ENCODE measurements at places on chromosomes 1 and 21.
A peak's percentile ranks its signal among the peaks of the same experiment; 100 is the strongest.

DNA sequence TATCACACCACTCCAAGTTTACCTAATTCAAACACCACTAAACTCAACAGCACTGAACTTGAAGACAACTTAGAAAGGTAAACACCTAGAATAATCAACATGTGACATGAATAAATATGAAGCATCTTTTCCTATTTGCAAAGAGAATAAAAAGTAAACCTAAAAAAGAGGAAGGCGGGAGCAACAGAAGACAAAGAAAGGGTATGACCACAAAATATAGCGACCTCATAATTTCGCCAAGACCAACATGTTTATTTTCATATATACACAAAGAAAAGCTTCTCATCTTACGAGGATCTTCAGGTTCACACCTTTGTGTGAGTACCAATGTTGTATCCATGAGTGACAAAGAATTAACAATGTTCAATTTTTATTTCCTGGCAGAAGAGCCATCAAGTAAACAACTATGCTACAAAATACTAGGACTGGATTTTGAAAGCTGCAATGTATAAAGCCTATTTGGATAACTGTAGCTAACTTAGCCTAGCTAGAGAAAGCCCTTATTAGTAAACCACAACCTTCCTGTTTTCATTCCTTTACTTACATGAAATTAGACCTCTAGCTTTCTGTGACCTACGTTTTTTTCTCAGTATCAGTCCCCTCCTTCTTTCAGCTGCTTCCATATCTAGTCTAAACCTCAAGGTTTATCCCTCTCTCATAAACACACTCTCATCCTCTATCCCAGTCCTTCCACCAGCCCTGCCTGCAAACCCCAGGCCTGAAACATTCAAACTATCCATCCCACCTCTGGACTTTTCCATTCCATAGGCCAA, 21.3 kb upstream of the PHTF1 start:
- no peak for DNase-seq

- no peak for DNase-seq
Measured at GRCh38 chr1:167465743-167466142, 52.6 kb downstream of the CD247 start.

GRCh38 chr21:32710069-32710784, 17.6 kb downstream of the SYNJ1 start:
- DNase-seq: no peak

DNA sequence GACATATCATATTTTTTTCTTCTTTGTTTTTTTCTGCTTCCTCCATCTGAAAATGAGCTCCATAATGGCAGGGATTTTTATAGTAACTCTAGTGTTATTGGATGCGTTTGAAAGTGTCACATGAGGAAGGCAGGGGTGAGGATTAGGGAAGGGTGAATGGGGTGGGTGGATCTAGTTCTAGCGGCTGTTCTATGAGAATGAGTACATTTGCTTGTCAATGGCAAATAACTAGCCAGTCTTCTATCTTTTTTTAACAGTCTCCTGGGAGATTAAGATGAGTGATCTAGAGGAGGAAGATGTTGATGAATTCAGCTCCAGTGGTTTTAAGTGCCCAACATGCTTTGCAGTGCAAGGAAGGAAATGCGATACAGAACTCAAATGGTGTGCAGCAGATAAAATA, 5.8 kb downstream of the OR14I1 start:
- no peak for DNase-seq

- no peak for DNase-seq
Measured at GRCh38 chr1:157968508-157968907, 24.9 kb upstream of the KIRREL1 start.

DNA sequence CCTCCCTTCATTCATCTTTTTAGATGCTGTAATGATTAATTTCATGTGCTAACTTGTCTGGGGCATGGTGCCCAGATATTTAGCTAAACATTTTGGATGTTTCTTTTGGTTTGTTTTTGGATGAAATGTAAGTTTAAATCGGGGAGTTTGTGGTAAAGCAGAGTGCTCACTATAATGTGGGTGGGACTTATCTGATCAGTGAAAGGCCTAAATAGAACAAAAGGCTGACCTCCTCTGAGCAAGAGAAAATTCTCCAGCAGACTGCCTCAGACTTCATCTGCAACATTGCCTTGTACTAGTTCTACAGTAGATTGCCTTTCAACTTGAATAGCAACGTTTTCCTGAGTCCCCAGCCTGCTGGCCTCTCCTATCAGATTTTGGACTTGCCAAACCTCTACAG, 183.6 kb downstream of the S1PR1 start:
- DNase-seq: no peak

- no peak for DNase-seq
Measured at GRCh38 chr1:201146626-201147390, 7.5 kb downstream of the TMEM9 start.

DNA sequence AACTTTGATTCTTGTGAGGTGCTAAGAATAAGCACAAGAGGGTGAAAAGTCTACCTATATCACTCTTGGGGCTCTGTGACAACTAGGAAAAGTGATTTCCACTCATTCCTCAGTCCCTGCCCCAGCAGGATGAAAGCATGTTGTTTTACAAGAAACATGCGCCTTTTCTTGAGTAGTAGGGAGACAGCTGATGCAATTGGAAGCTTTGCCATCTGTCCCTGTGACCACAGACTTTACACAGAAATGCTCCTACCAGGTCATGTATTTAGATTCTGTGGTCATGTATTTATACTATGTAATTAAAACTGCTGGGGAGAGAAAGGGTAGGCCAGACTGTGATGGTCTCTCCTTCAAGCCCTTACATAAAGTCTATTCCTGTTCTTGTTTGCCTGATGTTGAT, 445.5 kb downstream of the PTPRC start:
- DNase-seq: no peak

- DNase-seq: no peak
Measured at GRCh38 chr1:241631674-241632073, 8.5 kb downstream of the CHML start.

- DNase-seq: no peak
Measured at GRCh38 chr1:153607381-153607780, 5.6 kb downstream of the S100A16 start.

DNA sequence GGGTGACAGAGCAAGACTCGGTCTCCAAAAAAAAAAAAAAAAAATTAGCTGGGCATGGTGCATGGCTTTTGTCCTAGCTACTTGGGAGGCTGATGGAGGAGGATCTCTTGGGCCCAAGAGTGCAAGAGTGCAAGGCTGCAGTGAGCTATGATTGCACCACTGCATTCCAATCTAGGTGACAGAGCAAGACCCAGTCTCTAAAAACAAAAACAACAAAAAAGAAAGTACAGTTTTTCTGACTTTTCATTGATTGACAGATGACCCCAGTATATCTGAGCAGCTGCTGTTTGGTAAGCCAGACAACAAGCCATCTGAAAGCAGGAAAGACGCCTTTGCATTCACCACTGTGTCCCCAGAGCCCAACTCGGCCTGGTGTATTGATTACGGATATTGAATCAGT, 10.9 kb upstream of the DPT start:
- DNase-seq: no peak

DNA sequence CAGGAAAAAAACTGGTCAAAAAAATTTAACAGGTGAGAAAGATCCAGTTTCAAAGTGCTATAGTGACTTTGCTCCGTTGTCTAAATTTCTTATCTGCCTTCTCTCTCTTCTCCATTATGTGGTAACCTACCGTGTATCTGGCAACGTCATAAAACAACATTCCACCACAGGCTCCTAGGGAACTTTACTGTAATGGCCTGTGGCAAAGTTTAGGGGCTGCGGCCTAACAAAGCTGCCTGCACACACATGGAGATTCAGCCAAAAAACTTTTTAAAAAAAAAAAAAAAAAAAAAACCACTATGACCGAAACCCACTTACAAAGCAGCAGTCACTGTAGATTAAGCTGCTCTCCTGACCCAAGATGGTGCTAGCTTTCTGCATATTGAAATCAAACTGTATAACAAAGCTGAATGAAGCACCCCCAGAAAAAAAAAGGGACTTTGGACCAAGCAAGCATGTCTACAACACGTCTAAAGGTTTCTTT, 202.6 kb downstream of the SLC45A1 start:
- no peak for DNase-seq

DNA sequence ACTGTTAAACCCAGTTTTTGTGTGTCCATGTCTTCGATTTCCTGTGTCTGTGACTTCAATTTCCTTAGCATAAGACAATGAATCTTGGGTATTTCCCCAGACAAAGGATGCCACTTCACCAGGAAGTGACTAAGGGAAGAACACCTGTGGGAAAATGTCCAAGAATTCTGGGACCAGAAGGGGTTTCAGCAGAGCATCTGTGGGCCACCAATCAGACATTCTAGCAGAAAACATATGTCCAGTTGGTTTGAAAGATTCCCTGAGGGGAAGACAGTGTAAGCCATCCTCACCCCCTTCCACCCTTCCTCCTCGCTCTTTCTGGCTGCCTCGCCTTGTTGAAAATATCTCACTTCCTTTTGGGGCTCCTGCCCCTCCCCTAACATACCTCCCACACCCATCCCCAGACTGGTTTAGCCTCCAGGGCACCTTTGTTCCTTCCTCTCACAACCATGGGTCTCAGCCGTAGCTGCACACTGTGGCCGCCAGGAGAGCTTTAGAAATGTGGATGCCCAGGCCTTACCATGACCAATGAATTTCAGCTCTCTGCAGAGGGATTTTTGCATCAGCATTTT, 25.5 kb upstream of the IFNAR1 start:
- peak; percentile 30 for DNase-seq

- peak; percentile 9 for DNase-seq
Measured at GRCh38 chr1:147542569-147542897, 1.2 kb downstream of the BCL9 start.

Measured in activated CD4-positive, alpha-beta T cell treated with anti-CD3 and anti-CD28 coated beads for 4 hours (primary cell).